Renal pelvis (tissue), 12 donors: ENCODE measurements at places on chromosomes 5 and 9. TPM values are rescaled to one million over a fixed set of nuclear protein-coding genes. Genes with fewer than 3 reads are reported as not detected.

GRCh38 chr5:67244345-67244793, 47.8 kb upstream of the CD180 start:
- DNase-seq, result no peak

- peak; percentile 79 for DNase-seq
Observed at GRCh38 chr9:91843623-91844148, 106.3 kb downstream of the ROR2 start.

DNA sequence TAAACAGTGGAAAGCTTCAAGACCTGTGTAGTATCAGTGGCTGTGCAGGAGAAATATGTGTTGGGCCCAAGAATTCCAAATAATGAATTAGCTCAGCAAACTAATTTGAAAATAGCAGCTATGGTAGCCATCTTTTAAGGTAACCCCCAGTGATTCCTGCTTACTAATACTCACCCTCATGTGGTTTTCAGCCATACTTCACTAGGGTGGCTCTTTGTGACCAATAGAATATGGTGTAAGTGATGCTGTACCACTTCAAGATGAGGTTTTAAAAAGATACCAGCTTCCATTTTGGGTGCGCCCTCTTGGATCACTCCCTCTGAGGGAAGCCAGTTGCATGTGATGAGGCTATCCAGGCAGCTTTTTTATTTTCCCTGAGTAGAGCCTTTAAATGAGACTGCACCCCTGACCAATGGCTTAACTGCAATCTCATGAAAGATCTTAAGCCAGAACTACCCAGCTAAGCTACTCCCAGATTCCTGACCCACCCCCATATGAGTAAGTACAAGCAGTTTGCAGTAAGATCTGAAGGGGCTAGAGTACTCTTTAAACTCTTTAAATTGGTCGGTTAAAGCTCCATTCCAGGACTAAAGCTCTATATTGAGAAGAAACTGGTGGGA, 58.3 kb downstream of the UHRF2 start:
- DNase-seq, result no peak

Gene GABRA1
- polyA plus RNA-seq, result not detected
